ENCODE measurements at places on chromosomes 4 and X.

DNA sequence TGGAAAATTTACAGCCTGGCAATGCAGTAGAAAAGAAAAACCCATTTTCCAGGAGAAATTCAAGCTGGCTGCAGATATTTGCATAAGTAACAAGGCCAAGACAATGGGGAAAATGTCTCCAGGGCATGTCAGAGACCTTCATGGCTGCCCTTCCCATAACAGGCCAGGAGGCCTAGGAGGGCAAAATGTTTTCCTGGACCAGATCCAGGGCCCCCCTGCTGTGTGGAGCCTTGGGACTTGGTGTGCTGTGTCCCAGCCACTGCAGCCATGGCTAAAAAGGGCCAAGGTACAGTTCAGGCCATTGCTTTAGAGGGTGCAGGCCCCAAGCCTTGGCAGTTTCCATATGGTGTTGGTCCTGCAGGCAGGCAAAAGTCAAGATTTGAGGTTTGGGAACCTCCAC is 29.8 kb downstream of the SOX3 start:
- DNase-seq: no peak

DNA sequence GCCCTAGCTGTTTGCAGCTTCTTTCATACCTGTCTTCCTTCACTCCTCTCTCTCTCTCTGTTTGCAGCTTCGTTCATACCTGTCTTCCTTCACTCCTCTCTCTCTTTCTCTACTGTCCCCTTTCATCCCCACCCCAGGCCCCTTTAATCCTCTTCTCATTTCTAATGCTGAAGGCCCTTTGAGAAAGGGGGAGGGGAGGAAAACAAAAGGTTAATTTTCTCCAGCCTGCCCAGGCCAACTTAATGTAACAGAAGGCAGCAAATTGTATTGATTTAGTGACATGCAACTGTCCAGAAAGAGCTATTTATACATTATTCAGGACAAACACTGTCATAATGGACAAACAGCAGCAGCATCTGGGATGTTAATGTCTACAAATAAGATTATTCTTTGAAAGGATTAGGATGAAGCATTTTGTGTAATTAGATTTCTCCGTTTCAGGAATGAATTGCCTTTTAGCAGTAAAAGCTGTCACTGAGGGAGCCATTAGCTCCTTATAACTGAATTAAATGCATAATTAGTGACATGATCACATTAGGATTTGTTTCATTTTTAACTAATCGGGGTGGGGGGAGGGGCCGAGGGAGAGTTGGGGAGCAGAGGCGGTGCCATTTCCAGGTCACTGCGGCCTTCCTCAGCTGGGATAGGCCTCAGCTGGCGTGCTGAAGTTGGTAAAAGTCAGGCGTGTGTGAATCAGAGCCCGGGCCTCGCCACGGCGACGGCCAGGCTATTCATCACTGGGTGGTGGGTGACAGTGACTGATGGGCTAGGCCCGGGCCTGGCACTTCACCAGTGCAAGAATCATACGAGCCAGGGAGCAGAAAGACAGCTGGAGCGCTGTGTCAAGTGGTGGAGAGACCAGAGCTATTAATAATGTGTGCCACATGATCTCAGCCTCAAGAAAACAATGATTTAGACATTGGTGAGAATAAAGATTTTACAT is 174.5 kb downstream of the NKX6-1 start:
- DNase-seq: no peak

- DNase-seq: no peak
Observed at GRCh38 chrX:103608306-103608963, 672 bp downstream of the TCEAL3 start.

- DNase-seq: no peak
Observed at GRCh38 chrX:132501606-132502005, 12.8 kb upstream of the MBNL3 start.

DNA sequence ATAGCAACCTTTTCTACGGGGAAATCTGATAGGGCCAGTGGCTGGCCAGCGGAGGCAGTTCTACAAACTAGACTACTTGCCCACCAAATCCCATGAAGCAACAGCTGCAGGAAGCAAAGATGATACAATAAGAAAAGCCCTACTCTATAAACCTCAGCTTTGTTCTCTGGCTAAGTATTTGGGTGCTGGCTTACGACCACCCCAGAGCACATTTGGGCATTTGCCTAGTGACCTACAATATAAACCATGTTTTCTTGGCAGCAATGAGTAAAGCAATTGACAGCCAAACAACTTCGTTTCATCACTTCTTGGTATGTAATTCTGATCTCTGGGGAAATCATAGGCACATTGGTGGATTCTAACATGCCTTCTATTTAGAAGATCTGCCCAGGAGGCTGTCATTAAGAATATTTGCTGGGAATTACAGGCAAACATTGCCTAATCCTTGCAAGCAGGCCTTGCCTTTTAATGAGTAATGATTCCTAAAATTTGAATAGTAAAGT is 7.5 kb upstream of the LHFPL1 start:
- DNase-seq: no peak

GRCh38 chrX:140391313-140391712 is 113.6 kb downstream of the SOX3 start:
- DNase-seq: no peak

DNA sequence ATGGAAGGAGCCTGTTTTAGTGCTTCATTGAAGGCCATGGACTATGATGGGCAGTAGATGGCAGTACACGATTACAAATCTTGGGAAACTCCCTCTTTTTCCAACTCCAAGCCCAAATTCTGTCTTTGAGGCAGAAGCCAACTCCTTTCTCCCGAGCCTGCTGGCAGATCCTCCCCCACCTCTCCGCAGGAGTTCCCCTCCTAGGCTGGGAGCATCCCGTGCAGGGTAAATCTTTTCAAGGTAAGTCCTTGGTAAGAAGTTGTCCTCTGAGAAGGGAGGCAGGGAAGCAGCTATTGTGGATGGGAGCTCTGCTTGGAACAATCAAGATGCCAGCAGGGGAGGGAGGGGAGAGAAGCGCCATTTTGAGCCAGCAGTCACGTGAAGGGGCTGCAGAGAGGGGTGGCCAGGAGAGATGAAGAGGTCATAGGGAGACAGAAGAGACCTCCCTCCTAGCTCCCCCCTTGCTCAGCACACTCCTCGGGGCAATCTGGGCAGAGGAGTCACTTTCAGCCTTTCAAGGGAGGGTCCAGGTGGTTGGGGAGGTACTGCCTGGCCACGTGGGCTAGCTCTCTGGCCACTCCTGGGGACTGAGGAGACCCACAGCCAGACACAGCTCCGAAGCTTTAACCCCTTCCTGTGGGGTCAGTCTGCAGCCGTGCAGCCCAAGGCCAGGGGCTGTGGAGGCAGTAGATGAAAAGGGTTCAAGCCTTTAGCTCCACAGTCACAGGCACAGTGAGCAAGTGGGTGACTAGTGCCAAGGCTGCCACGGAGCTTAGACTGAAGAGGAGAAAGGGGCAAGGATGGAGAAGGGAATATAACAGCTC is 9.6 kb downstream of the CC2D2A start:
- DNase-seq: no peak

- DNase-seq: no peak
Observed at GRCh38 chr4:112771-113170, 11.5 kb upstream of the ZNF718 start.

GRCh38 chr4:170033999-170034398 is 7.8 kb upstream of the MFAP3L start:
- DNase-seq: no peak

- DNase-seq: no peak
Observed at GRCh38 chr4:169571435-169571834, 40.9 kb downstream of the NEK1 start.
